T-helper 17 cell (primary cell): ENCODE measurements at places on chromosomes 4 and X. TPM values are rescaled to one million over a fixed set of nuclear protein-coding genes. Genes with fewer than 3 reads are reported as not detected.

The HSFX2 gene
- total RNA-seq: not detected

The AMBN gene
- not detected for total RNA-seq

The HMX1 gene
- not detected for total RNA-seq

The NOX1 gene
- not detected for total RNA-seq

The F8A2 gene
- total RNA-seq: not detected
